Type B pancreatic cell (in vitro differentiated cells): ENCODE measurements at places on chromosomes 5 and 9. TPM values are rescaled to one million over a fixed set of nuclear protein-coding genes. Genes with fewer than 3 reads are reported as not detected.
A peak's percentile ranks its signal among the peaks of the same experiment; 100 is the strongest.

RANBP3L gene
- total RNA-seq, result 0.53 TPM in 1 of 2 replicates, not detected in the other

ANKRD20A1 gene
- total RNA-seq, result 3.3 and 3.9 TPM in 2 replicates

DNA sequence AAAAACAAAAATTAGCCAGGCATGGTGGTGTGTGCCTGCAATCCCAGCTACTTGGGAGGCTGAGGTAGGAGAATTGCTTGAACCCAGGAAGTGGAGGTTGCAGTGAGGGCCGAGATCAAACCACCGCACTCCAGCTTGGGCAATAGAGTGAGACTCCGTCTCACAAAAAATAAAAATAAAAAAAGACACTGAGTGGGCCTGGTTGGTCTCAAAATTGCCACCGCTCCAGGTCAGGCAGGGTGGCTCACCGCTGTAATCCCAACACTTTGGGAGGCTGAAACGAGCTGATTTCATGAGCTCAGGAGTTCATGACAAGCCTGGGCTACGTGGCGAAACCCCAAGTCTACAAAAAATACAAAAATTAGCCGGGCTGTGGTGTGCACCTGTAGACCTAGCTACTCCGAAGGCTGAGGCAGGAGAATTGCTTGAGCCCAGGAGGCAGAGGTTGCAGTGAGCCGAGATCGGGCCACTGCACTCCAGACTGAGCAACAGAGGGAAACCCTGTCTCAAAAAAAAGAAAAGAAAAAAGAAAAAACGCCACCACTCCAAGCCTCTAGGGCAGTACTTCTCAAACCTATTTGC, 1.8 kb downstream of the STK10 start:
- no peak for DNase-seq

GRCh38 chr5:140312791-140313189, 9.9 kb upstream of the PFDN1 start:
- no peak for DNase-seq

GRCh38 chr9:114156657-114157421, 1.5 kb downstream of the COL27A1 start:
- no peak for DNase-seq

DNA sequence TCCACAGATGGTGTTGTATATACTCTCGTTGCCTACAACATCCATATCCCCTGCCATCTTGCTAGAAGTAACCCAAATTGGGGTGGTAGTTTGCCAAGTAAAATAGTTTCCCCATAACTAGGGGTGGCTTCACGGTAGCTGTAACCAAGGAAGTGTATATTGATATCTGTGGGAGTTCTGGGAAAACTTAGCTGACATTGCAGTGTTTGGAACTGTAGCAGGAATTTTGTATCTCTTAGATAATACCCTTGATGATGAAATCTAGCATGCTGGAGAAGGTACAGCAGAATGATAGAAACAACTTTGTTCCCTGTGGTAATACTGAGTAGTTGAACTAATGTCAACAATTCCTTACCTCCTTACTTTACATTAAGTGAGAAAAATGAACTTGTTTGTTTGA, 29.8 kb downstream of the FBXL7 start:
- no peak for DNase-seq

DNA sequence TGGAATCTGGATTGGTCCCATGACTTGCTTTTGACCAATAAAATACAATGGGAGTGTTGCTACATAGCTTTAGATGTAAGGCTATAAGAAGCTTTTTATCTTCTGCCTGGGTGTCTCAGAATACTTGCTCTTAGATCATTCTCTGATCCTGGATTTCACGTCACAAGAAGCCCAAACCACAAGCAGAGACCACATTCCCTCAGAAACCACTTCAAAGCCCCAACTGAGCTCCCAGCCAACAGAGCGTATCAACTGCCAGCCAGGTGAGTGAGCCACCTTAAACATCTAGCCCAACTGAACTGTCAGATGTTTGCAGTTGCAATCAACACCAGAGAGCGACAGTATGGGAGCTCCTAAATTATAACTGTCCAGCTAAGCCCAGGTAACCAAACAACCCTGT, 687.1 kb downstream of the TLE1 start:
- DNase-seq, result no peak

FOXD4L4 gene
- total RNA-seq, result 0.51 TPM in 1 of 2 replicates, not detected in the other

DNA sequence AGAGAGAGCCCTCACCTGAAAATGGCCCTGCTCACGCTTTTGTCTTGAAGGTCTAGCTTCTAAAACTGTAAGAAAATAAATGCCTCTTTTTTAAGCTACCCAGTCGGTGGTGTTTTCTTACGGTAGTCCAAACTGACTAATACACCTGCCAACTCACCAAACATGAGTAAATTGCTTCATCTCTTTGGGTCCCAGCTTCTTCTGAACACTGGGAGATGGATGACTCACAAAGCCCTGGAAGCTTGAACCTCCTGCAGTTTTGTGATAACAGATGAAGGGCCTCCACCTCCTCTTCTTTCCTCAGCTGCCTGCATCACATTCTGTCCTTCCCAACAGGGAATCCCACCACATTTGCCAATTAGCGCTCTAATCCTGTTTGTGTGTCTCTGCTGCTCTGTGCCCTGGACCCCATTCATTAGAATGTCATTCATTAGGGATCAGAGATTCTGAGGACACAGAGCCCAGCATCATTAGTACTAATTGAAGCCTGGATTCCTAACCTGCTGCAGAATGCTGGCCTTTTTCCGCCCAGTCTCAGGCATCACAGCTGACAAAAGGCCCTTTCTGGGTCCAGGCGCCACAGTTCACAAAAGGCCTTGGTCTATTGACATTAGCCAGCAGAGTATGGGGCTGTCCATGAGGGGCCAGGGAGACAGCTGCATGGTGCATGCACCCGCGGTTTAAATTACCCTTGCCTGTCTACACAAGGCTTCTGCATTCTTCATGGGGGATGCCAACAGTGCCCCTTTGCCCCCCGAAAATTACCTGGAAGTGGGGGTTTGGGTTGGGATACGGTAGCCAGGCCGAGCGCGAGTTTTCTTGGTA, 349.3 kb downstream of the SEMA5A start:
- DNase-seq, result no peak

UBE2R2 gene
- 47.3 and 55.9 TPM in 2 replicates for total RNA-seq

TRIO gene
- total RNA-seq, result 61.9 and 145 TPM in 2 replicates

GRCh38 chr5:60960591-60960990, 15.6 kb downstream of the NDUFAF2 start:
- no peak for DNase-seq

- peak; percentile 54 for DNase-seq
Measured at GRCh38 chr9:127136880-127137639, 14.6 kb upstream of the ANGPTL2 start.

SPINK7 gene
- not detected in 2 replicates for total RNA-seq

DNA sequence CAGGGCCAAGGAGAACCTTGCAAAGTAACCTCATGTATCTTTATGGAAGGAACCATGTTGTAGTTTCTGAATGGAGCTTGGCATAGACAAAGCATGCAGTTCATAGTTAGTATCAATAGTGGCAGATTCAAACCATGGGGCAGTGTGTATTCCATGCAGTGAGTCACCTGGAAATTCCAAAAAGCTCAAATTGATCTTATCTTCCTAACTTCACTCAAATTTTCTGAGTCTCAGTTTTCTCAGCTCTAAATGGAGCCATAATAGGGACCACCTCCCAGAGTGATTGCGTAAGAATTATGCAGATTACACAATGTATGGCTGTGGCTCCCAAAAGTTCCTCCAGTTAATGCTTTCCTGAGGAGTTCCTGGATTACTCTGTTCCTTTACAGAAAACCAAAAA, 549.9 kb upstream of the KLF4 start:
- no peak for DNase-seq

GRCh38 chr9:122806661-122807060, 6.7 kb downstream of the OR1K1 start:
- DNase-seq, result no peak

FOXD4L3 gene
- not detected in 2 replicates for total RNA-seq

HTR1A gene
- 0.90 and 1.1 TPM in 2 replicates for total RNA-seq

GRCh38 chr9:76191493-76191892, 202.7 kb downstream of the RFK start:
- no peak for DNase-seq

DNA sequence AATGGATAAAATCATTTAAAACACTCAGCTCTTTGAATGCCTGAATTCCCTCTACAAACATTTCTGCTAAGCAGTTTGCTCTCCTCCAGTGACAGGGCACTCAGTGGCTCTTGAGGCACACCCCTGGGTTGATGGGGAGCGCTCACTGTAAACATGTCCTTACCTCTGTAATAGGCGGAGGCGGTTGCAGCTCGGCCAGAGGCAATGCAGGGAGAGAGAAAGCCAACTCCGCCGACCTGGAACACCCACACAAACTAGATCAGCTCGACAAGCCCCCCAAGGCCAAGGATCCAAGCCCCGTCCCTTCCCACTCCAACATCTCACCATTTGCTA, 329 bp downstream of the CDC23 start:
- DNase-seq, result no peak

- peak; percentile 100 for DNase-seq
Measured at GRCh38 chr9:92764988-92765936, 629 bp upstream of the BICD2 start.

DNA sequence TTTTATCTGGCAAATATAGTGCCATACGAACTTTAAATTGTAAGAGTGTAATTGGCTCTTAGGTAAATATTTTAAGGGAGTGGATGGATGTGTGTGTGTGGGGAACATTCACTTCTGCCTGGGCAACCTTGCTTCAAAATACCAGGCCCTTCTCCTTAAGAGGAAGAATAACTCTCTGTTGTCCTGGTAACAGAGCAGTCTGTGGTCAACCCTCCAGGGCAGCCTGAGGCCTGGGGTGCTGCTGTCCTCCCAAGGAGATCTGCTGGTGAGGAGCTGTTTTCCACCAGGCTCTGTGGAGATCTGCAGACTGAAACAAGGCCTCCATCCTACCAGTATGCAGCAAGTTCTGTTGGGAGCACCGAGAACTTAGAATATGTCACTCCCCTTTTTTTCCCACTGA, 325.2 kb downstream of the PSAT1 start:
- DNase-seq, result no peak

GRXCR2 gene
- total RNA-seq, result 0.24 TPM in 1 of 2 replicates, not detected in the other

GABRB2 gene
- 2.5 and 6.6 TPM in 2 replicates for total RNA-seq

GRCh38 chr5:113375480-113376060, 59.2 kb downstream of the TSSK1B start:
- no peak for DNase-seq

DNA sequence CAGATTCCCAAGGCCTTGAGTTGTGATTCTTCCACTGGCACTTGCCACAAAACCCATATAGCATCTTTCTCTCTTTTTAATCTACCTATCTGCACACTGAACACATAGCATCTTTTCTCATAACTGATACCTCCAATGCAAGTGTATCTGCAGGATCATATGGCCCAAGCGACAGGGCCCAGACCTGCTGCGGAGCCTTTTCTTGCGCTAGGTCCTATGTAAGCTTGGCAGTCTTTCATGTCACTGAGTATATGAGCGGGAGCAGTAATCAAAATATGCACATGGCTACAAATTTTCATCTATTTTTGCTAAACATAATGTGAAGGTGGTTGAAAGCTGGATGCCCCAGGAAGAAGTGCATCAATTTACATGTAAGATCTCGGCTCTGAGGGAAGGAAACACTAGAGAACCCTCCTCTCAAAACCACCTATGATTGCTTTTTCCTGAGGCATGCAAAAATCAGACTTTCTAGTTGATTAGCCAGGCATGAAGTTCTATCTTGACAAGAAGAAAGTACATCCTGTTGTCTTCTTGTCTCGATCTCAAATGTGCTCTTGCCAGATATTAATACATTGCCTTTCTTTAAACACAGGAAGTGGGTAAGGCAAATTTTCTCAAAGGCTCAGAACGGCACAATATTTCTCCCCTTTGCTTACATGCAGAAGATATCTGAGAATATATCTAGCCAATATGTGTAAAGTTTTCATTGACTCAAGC, 26.9 kb upstream of the CEMIP2 start:
- no peak for DNase-seq

- no peak for DNase-seq
Measured at GRCh38 chr5:140548300-140548688, 832 bp downstream of the EIF4EBP3 start.

GRCh38 chr5:1642621-1643061, 118.9 kb upstream of the LPCAT1 start:
- DNase-seq, result no peak

DNA sequence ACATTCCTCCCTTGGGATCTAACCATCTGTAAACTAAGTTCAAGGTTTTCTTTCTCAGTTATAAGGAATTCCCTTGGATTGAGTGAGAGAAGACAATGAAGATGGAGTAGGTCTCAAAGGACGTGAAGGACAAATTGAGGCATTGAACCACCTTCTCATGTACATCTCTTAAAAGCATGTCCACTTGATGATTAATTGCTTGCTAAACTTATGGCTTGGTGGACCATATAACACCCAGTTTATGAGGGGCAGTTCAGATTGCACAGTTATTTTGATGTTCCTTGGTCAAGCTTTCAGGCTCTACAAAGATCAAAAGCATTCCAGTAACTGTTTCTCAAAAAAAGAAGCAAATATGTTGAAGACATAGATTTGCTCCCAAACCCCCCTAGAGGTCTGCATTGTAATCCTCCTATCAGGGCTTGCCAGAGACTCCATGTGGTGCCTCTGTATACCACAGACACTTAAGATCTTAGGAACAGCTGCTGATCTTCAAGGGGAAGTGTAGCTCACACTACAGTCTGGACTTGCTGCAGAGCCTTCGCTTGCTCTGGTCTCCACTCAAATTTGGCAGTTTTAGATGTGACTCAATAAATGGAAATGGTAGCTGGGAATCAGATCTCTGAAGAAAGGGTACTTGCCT, 56.9 kb upstream of the ALDH1A1 start:
- no peak for DNase-seq

DNA sequence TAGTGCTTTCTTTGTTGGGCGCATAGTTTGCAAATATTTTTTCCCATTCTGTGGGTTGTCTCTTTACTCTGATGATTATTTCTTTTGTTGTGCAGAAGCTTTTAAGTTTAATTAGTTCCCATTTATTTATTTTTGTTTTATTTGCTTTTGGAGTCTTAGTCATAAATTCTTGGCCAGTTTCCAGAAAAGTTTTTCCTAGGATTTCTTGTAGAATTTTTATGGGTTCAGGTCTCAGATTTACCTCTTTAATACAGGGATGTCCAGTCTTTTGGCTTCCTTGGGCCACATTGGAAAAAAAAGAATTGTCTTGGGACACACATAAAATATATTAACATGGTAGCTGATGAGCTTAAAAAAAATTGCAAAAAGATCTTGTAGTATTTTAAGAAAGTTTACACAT, 122.0 kb downstream of the WDR70 start:
- DNase-seq, result no peak

TAL2 gene
- total RNA-seq, result 0.65 TPM in 1 of 2 replicates, not detected in the other

DNA sequence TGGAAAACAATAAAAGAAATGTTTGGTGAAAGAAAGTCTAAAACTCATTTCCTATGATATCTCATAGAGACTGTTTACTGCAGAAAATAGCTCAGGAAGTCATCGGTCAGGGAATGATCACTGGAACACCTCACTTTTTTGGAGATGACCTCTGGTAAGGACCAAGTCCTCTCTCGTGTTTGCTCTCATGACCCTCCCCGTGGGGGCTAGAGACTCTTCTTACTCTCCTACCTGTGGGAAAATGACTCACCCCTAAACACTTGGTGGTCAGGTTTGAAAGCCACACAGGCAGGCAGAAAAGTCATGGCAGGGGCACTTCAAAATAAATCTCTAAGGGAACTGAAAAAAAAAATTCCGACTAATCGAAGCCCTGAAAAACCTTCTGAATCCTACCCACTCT, 48.2 kb downstream of the FAM240B start:
- DNase-seq, result peak; percentile 16
